ENCODE measurements at places on chromosomes 5 and 9.

DNA sequence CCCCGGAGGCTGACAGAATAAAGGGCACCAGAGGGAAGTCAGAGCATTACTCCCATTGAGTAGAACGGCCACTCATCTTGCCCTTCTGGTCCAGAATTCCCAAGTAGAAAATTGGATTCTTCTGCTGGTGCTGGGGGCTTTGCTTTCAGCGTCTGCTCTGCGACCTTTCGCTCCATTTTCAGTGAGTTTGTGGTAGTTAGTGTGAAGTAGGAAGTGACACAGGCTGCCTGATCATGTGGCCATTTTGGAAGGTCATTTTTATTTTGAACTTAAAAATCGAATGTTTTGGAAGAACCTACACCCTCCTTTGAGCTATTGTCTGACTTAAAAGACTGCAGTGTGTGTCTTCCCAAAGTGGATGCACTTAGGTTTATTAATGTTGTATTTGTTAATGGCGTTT, 56.7 kb upstream of the FAM120AOS start:
- no peak for DNase-seq

GRCh38 chr5:168637793-168638192, 58.6 kb upstream of the PANK3 start:
- DNase-seq: no peak

DNA sequence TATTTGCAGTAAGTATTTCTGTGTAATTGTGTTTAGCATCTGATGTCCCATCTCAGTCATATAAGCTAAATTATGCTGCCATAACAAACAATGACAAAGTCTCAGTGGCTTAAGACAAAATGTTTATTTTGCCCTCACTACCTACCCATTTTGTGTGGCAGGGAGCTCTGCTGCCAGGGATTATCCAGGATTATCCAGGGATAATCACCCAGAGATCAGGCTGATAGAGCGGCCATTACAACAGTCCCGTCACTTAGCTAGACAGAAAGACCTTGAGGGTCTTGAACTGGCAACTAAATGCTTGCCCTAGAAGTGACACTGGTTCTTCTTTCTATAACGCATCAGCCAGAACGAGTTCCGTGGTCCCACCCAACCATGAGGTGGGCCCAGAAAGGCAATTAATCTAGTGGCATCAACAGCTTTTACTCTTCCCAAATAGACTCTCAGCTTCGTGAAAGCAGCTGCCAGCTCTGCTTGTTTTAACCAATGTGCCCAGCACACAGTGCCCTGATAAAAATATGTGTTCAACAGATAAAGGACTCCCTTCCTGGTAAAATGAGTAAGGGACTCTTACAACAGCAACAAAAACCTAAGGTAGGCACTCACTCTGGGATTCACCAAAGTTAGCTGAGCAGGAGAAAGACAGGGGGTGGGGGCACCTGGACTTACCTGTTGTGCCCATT, 22.8 kb downstream of the CCDC69 start:
- DNase-seq: no peak

DNA sequence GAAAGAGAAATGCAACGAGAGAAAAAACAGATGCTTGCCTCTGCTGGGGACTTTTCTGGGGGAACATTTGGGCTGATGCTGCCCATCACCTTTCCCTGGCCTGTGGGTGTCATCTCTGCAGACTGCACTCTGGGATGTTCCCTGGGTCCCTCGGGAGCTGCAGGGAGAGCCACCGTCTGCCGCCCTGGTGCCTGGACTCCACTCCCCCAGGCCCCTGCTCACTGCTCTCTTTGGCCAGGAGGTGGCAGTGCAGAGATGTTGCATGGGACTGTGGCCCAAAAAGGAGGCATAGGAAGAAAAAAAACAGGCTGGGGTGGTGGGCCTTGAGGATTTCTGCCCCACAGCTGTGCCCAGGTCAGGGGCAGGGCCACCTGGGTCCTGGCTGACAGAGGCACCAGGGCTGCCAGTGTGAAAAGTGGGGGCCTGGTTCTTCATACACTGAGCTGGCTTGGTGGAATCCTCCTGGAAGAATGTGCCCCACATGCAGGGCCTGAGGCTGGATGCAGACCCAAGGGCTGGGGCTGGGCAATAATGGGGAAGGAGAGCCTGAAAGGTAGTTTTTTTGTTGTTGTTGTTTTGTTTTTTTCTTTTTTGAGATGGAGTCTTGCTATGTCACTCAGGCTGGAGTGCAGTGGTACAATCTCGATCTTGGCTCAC, 353.6 kb downstream of the SLIT3 start:
- no peak for DNase-seq

DNA sequence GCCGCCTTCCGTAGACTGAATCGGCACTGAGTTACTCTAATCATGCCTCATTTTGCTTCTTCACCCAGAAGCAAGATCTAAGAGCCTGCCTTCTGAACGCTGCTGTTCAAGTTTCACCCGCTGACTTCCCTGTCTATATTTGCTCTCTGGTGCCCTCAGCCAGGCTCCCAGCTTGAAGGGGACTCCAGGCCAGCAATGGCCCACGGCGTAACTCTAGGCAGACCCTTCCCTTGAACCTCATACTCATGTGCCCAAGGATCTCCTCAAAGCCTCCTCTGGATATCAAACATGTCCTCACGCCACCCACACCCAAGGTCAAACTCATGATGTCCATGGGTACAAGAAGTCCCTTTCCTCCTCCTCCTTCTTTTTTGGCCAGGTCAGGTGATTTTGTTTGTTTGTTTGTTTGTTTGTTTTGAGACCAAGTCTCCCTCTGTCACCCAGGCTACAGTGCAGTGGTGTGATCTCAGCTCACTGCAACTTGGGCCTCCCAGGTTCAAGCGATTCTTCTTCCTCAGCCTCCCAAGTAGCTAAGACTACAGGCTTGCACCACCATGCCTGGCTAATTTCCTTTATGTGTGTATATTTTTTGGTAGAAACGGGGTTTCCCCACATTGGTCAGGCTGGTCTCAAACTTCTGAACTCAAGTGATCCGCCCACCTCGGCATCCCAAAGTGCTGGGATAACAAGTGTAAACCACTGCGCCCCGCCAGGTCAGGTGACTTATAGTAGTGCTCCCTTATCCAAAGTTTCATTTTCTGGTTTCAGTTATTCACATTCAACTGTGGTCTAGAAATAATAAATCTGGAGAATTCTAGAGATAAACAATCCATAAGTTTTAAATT, 239.0 kb downstream of the SYK start:
- DNase-seq: no peak

All from cerebellar nuclear complex (tissue), 1 donor.